Transverse colon (tissue), 4 donors: ENCODE measurements at places on chromosomes 5 and 9. TPM values are rescaled to one million over a fixed set of nuclear protein-coding genes. Genes with fewer than 3 reads are reported as not detected.

The TTC23L gene
- 0.27 TPM for total RNA-seq

GRCh38 chr5:174294891-174295620, 249.6 kb downstream of the NSG2 start:
- no peaks in the 10 kb centered on the region for H3K36me3 ChIP-seq
- H3K4me1 ChIP-seq, result no peaks in the 10 kb centered on the region
- no peaks in the 10 kb centered on the region for H3K27me3 ChIP-seq
- DNase-seq, result no peak
- H3K27ac ChIP-seq, result no peak overlapping the region

DNA sequence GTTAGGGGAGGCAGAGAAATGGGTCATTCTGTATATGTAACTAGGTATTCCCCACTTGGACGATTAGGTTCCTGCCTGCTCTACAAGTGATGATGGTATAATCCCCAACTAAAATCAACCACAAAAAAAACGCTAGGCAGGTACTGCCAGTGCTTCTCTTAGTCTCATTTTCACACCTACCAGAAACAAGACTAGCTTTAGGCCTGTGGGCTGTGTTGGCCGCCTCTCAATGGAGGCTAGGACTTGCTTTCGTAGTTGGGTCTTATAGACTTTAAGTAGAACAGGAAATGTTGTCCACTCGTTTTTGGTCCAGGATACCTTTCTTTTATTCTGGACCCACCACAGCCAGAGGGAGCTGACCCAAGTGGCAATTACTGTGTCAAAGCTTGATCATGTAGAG, 111.8 kb downstream of the UNC13B start:
- no peaks in the 10 kb centered on the region for H3K36me3 ChIP-seq
- no peak for DNase-seq
- H3K27me3 ChIP-seq, result no peaks in the 10 kb centered on the region
- H3K27ac ChIP-seq, result no peak overlapping the region
- no peaks in the 10 kb centered on the region for H3K4me1 ChIP-seq
- no peak overlapping the region for H3K4me3 ChIP-seq

DNA sequence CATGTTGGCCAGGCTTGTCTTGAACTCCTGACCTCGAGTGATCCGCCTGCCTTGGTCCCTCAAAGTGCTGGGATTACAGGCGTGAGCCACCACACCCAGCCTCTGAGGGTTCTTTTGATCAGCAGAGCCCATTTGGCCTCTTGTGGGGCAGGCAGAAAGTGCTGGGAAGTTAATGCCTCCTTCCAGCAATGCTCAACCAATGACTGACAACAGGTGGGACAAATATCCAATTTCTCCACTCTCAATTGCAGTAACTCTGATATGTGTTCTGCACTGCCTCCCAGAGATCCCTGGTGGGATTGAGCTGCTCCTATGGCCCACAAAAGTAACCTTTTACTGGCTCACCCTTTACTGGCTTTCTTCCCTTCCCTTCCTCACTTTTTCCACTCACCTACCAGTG, 79.9 kb upstream of the APC start:
- no peaks in the 10 kb centered on the region for H3K36me3 ChIP-seq
- no peaks in the 10 kb centered on the region for H3K27me3 ChIP-seq
- no peak overlapping the region for H3K4me3 ChIP-seq
- H3K27ac ChIP-seq, result no peak overlapping the region
- DNase-seq, result no peak

DNA sequence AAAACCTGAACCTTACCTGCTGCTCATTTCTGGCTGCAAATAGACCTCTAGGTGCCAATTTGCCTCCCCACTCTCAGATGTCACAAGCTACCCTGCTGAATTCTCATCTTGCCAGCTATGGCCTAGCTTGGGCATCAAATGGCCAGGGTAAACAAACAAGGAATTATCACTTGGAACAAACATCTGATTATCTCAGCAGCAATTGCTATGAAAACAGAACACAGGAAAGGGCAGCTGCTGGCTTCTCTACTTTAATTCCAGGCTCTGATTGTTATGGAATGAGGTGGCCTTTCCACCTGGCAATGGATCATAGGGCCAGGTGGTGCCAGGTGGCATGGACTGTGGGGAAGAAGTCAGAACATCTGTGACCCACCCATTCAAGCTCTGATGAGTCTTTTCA, 505.1 kb downstream of the TLR4 start:
- DNase-seq, result no peak
- H3K4me1 ChIP-seq, result no peaks in the 10 kb centered on the region
- H3K4me3 ChIP-seq, result no peak overlapping the region

- no peak for DNase-seq
- H3K4me3 ChIP-seq, result no peak overlapping the region
- no peaks in the 10 kb centered on the region for H3K36me3 ChIP-seq
- H3K27me3 ChIP-seq, result no peaks in the 10 kb centered on the region
- H3K4me1 ChIP-seq, result no peaks in the 10 kb centered on the region
- no peak overlapping the region for H3K27ac ChIP-seq
These were observed 12.9 kb downstream of the ACSL6 start for GRCh38 chr5:131998431-131999040.

DNA sequence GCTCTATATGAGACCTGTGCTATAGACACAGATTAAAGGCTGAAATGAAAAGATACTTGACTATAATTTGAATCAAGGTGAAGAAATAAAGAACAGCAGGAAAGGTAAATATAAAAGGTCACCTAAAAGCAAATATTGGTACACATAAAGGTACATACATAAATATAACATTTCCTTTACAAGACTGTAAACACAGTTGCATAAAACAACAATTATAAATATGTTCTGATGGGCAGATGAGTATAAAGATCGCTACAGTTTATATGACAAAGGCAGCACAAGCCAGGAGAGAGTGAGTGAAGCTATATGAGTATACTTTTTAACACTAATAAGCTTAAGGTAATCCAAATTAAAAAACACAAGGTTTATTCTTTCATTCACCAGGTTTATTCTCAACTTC, 114.5 kb downstream of the OXCT1 start:
- no peak overlapping the region for H3K27ac ChIP-seq
- no peaks in the 10 kb centered on the region for H3K27me3 ChIP-seq
- H3K36me3 ChIP-seq, result no peaks in the 10 kb centered on the region
- no peak overlapping the region for H3K4me3 ChIP-seq
- DNase-seq, result no peak
- H3K4me1 ChIP-seq, result no peaks in the 10 kb centered on the region

The TRPM3 gene
- 0.27 TPM for total RNA-seq

The TPPP gene
- total RNA-seq, result 2.2 TPM

The SPATA31E1 gene
- not detected for total RNA-seq

DNA sequence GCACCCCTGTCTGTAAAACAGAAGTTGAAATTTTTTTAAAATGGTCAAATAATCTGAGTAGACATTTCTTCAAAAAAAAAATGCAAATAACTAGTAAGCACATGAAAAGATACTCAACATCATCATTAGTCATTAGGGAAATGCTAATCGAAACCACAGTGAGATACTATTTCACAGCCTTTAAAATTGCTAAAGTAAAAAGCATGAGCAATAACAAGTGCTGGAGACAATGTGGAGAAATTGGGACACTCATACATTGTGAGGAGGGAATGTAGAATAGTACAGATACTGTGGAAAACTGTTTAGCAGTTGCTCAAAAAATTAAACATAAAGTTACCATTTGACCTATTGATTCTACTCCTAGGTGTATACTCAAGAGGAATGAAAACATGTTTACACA, 58.4 kb upstream of the RUSC2 start:
- H3K4me3 ChIP-seq, result no peak overlapping the region
- no peak overlapping the region for H3K27ac ChIP-seq
- H3K36me3 ChIP-seq, result no peaks in the 10 kb centered on the region
- no peaks in the 10 kb centered on the region for H3K27me3 ChIP-seq

The FBP2 gene
- not detected for total RNA-seq

- H3K36me3 ChIP-seq, result no peaks in the 10 kb centered on the region
- H3K27me3 ChIP-seq, result no peaks in the 10 kb centered on the region
- no peaks in the 10 kb centered on the region for H3K4me1 ChIP-seq
- H3K27ac ChIP-seq, result no peak within 1 kb of the TSS
- no peak within 1 kb of the TSS for H3K4me3 ChIP-seq
These were observed at the start of gene CDH9 for GRCh38 chr5:27038476-27038875. TSS of gene CDH9 (minus strand) at chr5:27038586. CDS start at chr5:26988333, 50,253 bp downstream.

GRCh38 chr5:30100148-30100713, 1093.3 kb upstream of the CDH6 start:
- H3K4me3 ChIP-seq, result no peak overlapping the region
- DNase-seq, result no peak
- H3K4me1 ChIP-seq, result no peaks in the 10 kb centered on the region
- H3K27me3 ChIP-seq, result no peaks in the 10 kb centered on the region
- H3K27ac ChIP-seq, result no peak overlapping the region

- DNase-seq, result no peak
- H3K4me3 ChIP-seq, result no peak overlapping the region
- H3K27ac ChIP-seq, result no peak overlapping the region
- no peaks in the 10 kb centered on the region for H3K4me1 ChIP-seq
- no peaks in the 10 kb centered on the region for H3K36me3 ChIP-seq
- H3K27me3 ChIP-seq, result no peaks in the 10 kb centered on the region
These were observed 278.7 kb downstream of the ZNF608 start for GRCh38 chr5:124467745-124468144.

- H3K27ac ChIP-seq, result no peak overlapping the region
- H3K4me3 ChIP-seq, result no peak overlapping the region
- DNase-seq, result no peak
- no peaks in the 10 kb centered on the region for H3K36me3 ChIP-seq
- H3K27me3 ChIP-seq, result no peaks in the 10 kb centered on the region
These were observed 5.2 kb upstream of the IFNA17 start for GRCh38 chr9:21233258-21233657.

GRCh38 chr5:65620021-65620420, 4.1 kb downstream of the TRIM23 start:
- H3K27ac ChIP-seq, result no peak overlapping the region
- H3K27me3 ChIP-seq, result no peaks in the 10 kb centered on the region
- no peaks in the 10 kb centered on the region for H3K36me3 ChIP-seq
- DNase-seq, result no peak
- peaks cover 6% of the 10 kb centered on the region for H3K4me1 ChIP-seq
- H3K4me3 ChIP-seq, result no peak overlapping the region

The SLC46A2 gene
- not detected for total RNA-seq

DNA sequence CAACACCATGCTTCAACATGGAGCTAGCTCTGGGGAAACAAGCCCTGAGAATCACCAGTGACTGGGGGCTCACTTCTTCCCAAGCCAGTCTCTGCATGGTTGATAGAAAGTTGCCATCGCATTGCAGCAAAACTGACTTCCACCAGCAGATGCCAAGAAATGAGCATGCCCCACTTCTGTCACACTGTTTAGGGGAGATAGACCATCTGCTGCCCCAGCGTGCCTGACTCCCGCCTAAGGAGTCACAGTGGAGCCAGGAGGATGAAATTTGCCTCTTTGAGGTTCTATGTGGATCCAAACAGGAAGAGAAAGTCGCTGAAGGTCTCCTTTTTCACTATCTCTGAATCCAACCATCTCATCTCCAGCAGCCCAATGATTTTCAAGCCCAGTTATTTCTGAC, 116.7 kb upstream of the SLIT3 start:
- H3K27me3 ChIP-seq, result no peaks in the 10 kb centered on the region
- no peak overlapping the region for H3K27ac ChIP-seq
- no peak for DNase-seq
- H3K36me3 ChIP-seq, result no peaks in the 10 kb centered on the region
- no peak overlapping the region for H3K4me3 ChIP-seq

GRCh38 chr9:98978231-98978681, 34.5 kb downstream of the COL15A1 start:
- H3K27me3 ChIP-seq, result peaks cover 8% of the 10 kb centered on the region
- H3K27ac ChIP-seq, result peak overlapping the region; percentile 36
- H3K36me3 ChIP-seq, result no peaks in the 10 kb centered on the region
- no peak overlapping the region for H3K4me3 ChIP-seq
- H3K4me1 ChIP-seq, result peaks cover 10% of the 10 kb centered on the region

The RLN1 gene
- 0.79 TPM for total RNA-seq

DNA sequence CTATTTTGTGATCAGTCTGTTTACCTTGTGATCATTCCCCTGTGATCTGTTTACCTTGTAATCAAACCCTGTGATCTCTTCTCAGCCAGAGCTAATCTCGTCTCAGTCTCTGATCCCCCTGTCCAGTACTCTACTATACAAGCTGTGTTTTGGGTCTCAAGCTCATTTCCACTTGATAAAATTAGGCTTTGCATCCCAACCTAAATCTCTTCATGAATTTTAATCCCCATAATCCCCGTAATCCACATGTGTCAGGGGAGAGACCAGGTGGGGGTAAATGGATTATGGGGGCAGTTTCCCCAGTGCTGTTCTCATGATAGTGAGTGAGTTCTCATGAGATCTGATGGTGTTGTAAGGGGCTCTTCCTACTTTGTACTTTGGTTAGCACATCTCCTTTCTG, 157.2 kb downstream of the PRR16 start:
- H3K4me3 ChIP-seq, result no peak overlapping the region
- no peaks in the 10 kb centered on the region for H3K27me3 ChIP-seq
- no peaks in the 10 kb centered on the region for H3K4me1 ChIP-seq
- H3K27ac ChIP-seq, result no peak overlapping the region

- no peak overlapping the region for H3K27ac ChIP-seq
- no peaks in the 10 kb centered on the region for H3K4me1 ChIP-seq
- DNase-seq, result no peak
- no peak overlapping the region for H3K4me3 ChIP-seq
These were observed 487.0 kb upstream of the TNC start for GRCh38 chr9:115604831-115605483.

- no peaks in the 10 kb centered on the region for H3K36me3 ChIP-seq
- H3K27ac ChIP-seq, result no peak overlapping the region
- H3K27me3 ChIP-seq, result no peaks in the 10 kb centered on the region
- no peak for DNase-seq
These were observed 323.9 kb upstream of the RORB start for GRCh38 chr9:74173284-74173683.

DNA sequence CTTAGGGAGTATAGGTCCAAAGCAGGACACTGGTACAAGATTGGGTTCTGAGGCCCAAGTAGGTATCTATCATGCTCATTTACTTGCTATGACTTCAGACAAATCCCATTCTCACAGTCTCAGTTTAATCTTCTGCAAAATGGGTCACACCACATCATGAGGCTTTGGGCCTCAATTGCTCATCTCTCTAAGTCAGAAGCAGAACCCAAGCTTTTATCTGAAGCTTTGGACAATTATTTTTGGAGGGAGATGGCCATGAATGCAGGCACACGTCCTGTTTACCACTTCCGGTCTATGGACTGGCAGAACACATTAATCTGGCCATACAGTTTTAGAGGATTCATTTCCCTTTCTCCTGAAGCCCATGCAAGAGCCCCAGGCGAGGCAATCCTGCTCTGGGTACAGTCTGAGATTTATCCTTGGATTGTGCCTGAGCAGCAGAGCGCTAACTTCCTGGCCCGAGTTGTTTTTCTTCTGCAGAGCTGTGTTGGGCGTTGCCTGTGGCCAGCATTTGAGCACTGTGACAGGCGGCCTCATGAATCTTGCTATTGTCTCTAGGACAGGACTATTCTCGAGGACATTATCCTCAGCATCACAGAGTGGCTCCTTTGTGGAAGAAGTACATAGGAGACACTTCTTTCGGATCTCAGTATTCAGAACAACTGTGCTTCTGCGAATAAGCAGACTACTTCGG, 16.1 kb downstream of the SLC22A4 start:
- no peak overlapping the region for H3K4me3 ChIP-seq
- DNase-seq, result peak; percentile 37
- no peaks in the 10 kb centered on the region for H3K27me3 ChIP-seq
- no peaks in the 10 kb centered on the region for H3K36me3 ChIP-seq
